ENCODE measurements at places on chromosomes 2 and 18.

DNA sequence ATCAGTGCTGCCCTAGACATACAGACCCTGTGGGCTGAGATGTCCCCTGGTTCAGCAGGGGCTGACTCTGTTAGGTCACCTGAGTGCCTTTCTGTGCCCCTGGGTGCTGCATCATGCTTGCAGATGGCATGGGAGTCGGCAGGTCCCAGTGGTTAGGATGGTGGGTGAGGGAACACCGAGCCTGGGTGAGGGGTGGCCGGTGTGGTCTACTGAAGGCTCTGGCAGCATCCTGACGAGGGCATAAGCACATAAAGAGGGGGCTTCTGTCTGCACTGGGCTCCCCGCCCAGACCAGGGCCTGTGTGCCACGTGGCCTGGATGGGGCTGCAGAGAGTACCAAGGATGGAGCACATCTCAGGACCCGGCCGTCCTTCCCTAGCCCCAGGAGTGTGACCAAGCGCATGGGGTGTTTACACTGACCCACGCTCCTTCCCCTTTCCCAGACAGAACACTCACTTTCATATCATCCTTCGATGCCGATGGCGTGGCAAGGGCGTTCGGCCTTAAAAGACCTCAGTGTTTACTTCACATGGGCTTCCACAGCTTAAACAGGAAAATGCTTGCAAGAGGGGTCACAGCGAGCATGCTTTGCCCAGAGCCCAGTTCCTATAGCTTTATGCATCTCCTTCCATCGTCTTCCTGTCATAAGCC is 115.1 kb downstream of the STPG4 start:
- DNase-seq = no peak

- no peak for DNase-seq
Observed at GRCh38 chr2:176128172-176128981, 1.1 kb upstream of the HOXD8 start.

DNA sequence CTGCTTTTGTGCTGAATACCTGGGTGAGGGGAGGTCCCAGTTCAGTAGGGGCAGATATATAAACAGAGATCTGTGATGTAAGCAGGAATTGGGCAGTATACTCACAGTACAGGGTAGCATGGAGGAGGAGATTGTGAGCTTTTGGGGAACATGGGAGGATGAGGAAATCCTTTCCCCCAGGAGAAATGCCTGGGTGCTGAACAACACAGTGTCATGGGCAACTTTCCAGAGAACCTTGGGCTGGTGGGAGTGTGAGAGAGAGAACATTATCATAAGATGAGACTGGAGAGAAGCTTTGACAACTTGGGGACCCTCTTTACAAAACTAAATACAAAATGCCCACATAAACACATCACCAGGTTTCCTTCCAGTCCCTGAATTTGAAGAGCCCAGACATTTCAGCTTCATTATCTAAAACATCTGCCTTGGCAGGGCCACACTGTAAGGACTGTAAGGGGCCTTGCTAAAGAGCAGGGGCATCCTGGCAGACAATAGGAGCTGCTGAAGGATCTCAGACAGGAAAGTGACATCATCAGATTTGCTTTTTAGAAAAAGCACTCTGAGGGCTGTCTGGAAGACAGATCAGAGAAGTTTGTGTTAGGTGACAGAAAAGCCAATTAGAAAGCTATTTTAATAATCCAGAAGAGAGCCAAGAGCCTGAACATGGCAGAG is 303.1 kb upstream of the FBXO11 start:
- DNase-seq = peak; percentile 55

GRCh38 chr2:72023678-72024390 is 123.8 kb downstream of the CYP26B1 start:
- no peak for DNase-seq

- peak; percentile 84 for DNase-seq
Observed at GRCh38 chr18:7272311-7273049, 41.6 kb downstream of the LRRC30 start.

- DNase-seq = peak; percentile 81
Observed at GRCh38 chr2:187826023-187826422, 271.8 kb upstream of the TFPI start.

- DNase-seq = no peak
Observed at GRCh38 chr2:134233728-134234136, 20.1 kb upstream of the MGAT5 start.

DNA sequence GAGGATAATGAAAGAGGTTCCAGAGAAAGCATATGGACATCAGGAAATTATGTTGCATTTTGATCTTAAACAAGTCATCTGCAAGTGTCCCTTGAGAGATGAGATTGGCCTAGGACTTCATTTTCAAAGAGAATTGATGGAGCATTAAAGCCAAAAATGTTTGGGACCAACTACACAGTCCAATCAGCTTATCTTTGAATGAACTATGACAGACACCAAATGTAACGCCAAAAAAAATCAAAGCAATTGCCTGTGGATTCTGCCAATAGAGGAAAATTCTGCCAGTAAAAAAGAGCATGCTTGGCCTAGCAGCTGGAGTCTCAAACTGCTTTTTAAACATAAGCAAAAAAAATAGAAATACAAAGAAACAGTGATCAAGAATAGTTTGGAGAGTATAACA is 594.5 kb upstream of the CHAC2 start:
- DNase-seq = no peak

DNA sequence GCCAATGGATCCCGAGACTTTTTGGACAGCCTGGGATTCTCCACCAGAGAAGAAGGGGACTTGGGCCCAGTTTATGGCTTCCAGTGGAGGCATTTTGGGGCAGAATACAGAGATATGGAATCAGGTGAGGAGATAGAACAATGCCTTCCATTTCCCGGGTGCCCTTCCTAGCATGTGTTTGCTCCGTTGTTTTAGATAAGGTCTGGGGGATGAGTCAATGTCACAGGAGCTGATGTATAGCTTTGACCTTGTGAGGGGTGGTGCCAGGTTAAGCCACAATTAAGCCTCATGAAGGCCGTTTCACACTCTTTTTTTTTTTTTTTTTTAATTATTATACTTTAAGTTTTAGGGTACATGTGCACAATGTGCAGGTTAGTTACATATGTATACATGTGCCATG is 4.7 kb downstream of the TYMS start:
- no peak for DNase-seq

- DNase-seq = no peak
Observed at GRCh38 chr18:27860011-27860410, 316.9 kb downstream of the CDH2 start.

- DNase-seq = peak; percentile 14
Observed at GRCh38 chr2:156867201-156867600, 390.3 kb upstream of the GALNT5 start.

DNA sequence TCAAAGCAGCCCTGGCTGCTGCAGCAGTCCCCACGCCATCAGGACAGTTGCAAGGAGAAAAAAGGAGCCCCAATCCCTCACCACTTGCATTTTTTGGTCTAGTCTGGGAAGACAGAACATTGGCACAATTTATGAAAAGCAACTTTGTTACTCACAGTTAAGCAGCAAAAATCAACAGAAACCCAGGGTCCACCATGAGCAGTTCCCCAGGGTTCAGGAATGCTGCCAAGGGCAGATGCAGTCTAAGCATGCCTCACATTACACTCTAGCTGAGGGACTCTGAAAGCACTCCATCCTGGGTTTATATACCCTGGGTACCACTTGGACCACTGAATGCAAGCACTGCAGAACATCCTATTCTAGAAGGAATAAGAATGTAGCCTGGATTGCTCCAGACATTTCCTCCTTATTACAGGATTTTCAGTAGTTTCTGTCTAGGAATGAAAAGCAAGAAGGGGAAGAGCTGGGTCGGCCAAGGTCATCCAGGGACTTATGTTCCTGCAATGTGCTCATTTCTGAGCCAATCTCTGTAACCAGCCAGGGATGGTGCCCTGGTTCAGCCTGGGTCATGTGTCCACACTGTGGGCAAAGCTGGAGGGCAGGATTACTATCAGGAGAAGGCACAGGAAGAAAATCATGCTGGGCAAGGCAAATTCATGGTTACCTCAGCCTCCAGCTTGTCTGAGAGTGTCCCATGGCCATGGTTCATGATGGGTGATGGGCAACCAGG is 19.5 kb upstream of the TMEM163 start:
- peak; percentile 86 for DNase-seq

DNA sequence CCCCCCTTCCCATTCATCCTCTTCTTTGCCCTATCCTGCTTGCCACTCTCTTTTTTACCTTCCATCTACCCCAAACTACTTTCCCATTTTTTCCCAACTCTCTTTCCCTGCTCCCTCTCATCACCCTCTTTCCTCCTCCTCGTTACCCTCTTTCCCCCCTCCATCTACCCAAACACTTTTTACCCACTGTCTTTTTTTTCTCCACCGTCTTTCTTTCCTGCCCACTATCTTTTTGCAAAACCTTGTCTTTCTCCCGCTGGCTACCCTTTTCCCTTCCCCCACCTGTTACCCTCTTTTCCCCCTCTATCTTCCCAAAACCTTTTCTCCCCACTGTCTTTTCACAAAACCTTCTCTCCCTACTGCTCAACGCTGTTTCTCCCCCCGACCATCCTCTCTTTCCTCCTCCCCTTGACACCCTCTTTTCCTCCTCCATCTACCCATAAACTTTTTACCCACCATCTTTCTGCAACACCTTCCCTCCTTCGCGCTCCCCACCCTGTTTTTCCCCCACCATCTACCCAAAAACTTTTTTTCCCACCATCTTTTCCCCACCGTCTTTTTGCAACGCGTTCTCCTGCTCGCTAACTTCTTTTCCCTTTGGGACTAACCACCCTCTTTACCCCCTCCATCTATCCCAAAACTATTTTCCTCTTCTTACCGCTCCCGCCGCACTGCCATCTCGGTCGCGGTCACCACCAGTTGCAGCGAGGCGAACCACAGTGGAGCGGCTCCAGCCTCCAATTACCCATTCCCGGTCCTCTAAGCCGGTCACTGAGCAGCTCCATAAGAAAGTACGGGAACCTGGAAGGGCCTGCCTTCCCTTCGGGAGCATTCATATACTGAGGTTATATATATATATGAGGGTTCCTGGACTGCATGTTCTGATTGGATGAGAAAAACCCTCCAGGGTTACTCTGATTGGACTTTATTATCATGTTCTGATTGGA is 15.0 kb downstream of the CCDC74A start:
- DNase-seq = no peak

DNA sequence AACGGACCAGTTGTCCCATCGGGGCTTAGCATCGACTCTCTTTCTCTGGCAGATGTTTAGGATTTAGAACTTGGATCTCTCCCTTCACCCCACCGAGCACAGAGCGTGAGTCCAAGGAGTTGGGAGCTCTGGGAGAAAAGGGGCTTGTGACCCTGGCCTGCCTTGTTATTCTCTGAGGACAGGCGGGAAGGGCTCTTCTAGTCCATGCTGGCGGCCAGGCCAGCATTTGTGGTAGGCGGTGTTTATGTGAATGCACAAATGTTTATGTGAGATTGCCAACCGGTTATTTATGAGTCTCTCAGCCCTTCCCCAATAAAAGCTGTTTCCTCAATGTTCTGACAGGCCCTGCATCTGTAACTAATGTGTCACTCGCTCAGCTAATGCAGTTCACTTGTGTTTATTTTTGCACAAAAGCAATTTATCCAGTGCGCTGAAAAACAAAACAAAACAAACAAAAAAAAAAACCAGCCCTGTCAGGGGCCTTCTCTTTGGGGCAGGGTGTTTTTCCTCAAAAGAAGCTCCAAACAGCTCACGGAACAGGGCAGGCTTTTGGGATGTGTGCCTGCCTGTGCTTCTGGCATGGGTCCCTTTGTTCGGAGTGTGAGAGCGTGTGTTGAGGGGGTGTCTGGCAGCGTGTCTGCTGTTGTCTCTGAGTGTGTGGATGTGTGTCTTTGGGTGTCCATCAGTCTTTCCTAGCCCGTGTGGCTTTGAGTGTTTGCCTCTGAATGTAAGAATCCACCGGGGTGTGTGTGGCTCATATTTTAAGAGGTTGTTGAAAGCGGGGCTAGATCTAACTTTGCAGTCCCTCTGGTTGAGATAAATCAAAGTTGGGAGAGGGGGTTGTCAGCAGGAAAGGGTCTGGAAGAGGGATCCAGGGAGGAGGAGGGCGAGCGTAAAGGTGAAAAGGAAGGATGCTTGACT is 52.8 kb upstream of the HAAO start:
- peak; percentile 55 for DNase-seq

- DNase-seq = no peak
Observed at GRCh38 chr18:64202210-64202836, 53.4 kb upstream of the LINC00305 start.

DNA sequence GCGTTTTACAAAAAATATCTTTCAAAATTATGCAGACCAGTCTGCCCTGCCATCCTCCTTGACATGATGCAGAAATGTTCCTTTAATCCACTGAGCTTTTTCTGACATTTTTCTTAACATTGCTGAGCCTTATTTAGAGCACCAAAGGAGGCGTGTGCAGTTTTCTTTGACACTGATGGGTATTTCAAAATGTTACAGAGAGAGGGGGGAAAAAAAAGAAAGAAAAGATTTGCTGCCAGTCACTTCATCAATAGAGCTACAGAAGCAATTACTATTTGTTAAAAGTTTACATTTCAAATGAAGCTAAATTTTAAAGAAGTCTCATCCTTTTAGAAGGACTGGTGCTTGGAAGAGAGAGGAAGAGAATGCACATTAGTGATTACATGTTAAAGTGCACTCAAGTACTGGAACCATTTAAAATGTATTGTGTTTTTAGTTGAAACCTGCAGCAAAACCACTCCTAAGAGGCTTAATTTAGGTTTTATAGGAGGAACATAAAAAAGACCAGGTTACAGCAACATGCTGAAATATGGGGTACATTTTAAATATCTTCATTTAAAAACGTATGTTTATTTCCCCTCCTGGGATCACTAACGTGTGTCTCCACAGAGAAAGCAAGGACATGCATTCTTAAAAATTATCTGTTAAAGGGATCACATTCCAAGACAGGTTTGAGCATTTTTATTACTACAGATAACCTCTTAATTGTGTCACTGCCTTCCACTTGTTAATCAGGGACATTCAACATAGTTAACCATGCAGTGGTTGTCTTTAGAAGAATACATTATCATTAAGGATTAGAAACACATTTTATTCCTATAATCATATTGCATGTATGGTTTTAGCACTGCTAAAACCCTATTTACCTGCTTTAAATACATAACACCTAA is 258.4 kb downstream of the MEIS1 start:
- DNase-seq = no peak

- no peak for DNase-seq
Observed at GRCh38 chr18:25167612-25168410, 184.2 kb downstream of the ZNF521 start.

- DNase-seq = no peak
Observed at GRCh38 chr2:38269421-38269820, 107.7 kb downstream of the ATL2 start.

DNA sequence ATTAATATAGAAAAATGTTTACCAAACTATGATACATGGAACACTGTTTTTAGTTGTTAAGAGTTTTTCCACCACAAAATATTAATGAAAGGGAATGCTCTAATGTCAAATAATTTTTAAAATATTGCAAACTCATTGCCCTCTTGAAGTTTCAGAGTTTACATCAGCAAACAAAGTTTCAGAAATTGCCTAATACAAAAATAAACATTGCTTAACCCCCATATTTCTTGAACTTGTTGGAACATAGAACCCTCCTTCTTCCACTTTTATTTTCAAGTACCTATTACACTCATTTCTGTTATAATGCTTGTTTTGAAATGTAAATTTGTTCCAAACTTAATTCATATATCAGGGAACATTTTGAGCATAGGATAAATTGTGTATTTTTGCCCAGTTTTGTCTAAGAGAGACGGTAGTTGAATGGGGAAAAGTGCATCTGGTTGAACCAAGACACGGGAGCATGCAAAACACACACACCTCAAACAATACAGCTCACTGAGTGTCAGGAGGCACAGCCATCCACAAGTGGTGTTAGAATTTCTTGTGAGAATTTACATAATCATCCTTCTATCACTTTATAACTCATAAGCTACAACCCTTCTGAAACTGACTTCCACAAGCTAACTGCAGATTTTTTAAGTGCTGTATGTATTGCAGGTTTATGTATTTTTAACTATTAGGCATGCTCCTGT is 5.3 kb upstream of the MC4R start:
- DNase-seq = no peak

GRCh38 chr18:26617151-26617554 is 68.8 kb upstream of the KCTD1 start:
- DNase-seq = peak; percentile 86
